Erythroblast (primary cell): ENCODE measurements at places on chromosomes 11 and 22.

DNA sequence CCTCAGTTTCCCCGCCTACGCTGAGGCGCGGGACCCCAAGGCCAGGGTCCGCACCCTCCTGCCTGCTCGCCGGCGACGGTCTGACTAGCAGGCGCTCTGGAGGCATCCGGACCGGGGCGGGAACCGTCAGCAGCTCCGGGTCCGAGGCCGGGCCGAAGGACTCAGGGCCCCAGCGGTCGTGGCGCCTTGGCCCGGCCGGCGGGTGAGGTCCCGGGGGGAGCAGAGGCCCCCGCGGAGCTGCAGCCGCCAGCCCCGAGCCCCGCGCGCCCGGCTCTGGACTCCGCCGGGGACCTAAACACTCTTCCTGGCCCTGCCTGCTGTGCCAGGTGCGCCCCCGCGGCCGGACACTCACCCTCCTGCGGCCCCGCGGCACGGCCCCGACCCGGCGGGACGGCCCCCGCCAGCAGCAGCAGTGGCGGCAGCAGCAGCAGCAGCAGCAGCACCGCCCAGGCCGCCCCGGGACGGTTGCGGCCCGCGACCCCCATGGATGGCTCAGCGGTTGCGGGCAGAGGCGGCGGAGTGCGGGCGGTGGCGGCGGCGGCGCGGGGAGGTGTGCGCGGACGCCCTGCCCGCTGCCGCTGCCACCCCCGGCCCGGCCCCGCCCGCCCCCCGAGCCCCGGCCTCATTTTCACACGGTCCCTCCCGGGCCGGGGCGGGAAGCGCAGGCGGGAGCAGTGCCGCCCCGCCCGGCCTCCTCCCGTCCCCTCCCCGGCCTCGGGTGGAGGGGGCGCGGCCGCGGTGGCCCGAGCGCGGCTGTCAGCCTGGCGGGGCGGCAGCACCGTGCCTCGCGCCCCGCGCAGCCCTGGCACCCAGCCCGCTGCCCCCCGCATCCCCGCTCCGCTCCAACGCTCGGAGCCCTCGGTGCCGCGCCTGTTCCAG, at the start of gene SCUBE2:
Gene SCUBE2 (minus strand): TSS at position 556 of the 879 bp plus-strand sequence. CDS start 71 bp downstream, at position 485.
- no peak for DNase-seq

DNA sequence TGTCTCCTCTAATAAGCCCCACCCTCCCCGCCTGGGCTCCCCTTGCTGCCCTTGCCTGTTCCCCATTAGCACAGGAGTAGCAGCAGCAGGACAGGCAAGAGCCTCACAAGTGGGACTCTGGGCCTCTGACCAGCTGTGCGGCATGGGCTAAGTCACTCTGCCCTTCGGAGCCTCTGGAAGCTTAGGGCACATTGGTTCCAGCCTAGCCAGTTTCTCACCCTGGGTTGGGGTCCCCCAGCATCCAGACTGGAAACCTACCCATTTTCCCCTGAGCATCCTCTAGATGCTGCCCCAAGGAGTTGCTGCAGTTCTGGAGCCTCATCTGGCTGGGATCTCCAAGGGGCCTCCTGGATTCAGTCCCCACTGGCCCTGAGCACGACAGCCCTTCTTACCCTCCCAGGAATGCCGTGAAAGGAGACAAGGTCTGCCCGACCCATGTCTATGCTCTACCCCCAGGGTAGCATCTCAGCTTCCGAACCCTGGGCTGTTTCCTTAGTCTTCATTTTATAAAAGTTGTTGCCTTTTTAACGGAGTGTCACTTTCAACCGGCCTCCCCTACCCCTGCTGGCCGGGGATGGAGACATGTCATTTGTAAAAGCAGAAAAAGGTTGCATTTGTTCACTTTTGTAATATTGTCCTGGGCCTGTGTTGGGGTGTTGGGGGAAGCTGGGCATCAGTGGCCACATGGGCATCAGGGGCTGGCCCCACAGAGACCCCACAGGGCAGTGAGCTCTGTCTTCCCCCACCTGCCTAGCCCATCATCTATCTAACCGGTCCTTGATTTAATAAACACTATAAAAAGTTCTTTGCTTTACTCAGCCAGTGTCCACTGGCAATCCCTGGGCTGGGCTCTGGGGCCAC, 14.4 kb downstream of the TSKU start:
- no peak for DNase-seq

DNA sequence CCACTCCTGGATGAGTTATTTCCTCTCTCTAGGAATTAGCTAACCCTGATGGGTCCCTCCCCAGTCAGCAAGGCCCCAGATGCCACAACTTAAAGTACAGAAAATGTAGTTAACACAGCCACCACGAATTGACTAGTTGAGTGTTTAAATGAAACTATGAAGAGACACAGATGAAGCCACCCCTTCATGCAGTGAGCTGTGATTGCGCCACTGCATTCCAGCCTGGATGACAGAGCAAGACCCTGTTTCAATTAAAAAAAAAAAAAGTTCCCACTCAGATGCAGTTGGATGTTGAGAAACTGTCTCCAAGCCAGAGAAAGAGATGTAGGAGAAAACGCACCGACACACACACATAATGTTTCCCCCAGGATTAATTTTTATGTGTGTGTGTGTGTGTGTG, 53.3 kb downstream of the SCN3B start:
- DNase-seq: no peak

DNA sequence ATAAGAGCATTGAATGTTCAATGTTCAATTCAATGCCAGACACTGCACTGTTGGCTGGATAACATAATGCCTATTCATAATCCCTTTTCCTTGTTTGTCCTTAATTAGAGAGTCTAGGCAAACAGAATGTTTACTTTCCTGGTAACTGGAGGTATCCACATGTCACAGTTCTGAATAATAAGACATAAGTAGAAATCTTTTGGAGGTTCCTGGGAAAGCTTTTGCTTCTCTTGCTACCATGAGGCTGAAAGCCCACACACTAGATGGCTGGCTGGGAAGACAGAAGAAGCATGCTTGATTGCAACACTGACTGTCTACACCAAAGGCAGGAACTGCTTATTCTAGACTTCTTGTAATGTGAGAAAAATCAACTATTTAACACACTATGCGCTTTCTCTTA, 79.5 kb downstream of the GAB2 start:
- DNase-seq: no peak

DNA sequence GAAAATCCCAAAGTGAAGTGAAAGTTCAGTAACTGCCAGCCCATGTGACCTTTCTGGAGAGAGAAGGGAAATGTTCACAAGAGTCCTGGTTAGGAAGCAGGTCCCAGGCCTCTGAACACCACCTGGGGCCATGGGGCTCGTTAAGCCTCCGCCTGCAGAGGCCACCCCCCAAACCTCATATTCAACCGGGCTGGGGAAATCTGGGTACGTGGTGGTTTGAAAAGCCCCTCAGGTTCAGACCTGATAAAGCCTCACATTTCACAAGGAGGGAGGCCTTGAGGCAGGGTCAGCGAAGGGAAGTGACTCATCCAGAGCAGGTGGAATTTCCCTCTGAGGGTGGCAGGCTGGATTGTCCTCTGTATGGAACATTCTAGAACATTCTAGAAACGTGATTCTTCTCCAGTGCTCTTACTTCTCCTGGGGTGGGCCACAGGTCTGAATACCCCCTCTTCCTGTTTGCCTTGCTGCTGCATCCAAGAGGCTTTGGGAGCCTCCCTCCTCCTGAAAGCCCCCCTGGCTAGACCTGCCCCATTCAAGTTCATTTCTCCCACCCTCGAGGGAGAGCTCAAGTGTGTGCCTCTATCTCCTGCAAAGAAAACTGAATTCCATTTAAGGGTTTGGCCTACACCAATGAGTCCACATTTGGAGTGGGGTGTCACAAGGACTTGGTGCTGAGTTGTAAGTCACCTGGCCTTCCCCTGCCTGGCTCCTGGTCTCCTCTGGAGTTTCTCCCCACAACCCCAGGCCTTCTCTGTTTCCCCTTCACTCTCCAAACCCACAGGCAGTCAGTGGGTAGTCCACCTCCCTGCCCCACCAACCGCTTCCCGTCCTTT, 6.3 kb downstream of the FXYD2 start:
- no peak for DNase-seq

DNA sequence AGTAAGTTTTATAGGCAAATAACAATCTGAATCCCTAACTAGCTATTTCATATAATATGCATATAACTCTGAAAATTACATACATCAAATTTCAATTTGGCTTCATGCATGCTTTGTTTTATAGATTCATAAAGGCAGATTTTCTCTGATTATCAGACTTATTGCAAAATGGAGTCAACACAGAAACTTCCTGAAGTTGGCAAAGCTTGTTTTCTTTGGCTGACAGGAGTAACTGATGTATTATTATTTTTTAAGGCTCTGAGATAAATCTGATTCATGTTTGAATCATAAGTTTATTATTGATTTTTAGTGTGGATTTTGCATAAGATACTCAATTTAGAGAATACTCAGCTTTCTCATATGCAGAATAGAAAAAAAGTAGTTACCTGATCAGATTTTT, 356.3 kb upstream of the CCDC90B start:
- DNase-seq: no peak

- no peak for DNase-seq
Observed at GRCh38 chr11:16204261-16204660, 152.1 kb downstream of the SOX6 start.

- no peak for DNase-seq
Observed at GRCh38 chr11:43124272-43124935, 187.4 kb upstream of the API5 start.

DNA sequence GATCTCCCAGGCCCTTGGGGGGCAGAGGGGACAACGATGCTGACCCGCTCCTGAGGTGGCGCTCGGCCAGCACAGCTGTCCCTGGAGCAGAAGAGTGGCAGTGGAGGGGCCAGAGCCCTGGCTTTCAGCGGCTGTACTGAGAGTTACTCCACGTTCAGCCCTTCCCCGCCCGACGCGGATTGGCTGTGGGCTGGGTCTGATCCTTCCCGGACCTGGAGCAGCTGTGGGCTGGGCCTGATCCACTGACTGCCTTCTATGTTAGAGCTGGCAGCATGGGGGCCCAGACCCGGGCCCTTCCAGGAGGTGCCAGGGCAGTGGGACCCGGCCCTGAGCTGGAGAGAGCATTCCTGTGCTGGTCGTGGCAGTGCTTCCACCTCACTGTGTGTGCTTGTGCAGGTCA, 27.8 kb downstream of the YWHAH start:
- DNase-seq: no peak

DNA sequence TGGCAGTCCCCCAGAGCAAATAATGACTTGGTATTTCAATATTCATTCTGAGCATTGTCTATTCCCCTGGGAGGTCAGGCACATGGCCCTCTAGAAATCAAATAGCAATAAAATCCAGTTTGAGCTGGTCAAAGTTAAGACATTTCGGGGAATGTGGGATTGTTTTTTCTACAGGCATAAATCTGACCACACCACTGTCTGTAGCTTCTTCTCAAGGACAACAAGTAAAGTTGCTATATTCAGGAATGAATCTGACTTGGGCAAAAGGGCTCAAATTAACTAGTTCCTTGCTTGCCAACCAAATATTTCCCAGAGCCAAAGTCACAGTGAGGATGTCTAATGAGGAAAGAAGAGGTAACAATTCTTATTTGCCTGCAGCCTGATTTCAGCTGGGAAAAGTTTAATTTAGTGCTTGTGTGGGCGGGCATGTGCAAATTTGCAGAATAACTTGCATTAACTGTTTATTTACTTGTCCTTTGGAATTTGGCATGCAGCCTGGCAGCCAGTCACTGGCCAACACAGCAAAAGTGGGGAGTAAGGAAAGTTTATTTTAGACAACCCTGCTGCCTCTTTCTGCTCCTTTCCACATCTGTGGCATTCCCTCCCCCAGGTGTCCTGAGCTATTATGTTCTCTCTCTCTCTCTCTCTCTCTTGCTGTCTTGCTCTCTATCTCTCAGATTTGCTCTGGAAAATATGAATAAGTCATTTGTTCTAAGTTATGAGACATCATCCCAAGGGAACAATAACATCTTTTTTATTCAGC, 51.2 kb upstream of the ARHGAP20 start:
- DNase-seq: no peak
